ENCODE measurements at places on chromosomes 5 and 9.

DNA sequence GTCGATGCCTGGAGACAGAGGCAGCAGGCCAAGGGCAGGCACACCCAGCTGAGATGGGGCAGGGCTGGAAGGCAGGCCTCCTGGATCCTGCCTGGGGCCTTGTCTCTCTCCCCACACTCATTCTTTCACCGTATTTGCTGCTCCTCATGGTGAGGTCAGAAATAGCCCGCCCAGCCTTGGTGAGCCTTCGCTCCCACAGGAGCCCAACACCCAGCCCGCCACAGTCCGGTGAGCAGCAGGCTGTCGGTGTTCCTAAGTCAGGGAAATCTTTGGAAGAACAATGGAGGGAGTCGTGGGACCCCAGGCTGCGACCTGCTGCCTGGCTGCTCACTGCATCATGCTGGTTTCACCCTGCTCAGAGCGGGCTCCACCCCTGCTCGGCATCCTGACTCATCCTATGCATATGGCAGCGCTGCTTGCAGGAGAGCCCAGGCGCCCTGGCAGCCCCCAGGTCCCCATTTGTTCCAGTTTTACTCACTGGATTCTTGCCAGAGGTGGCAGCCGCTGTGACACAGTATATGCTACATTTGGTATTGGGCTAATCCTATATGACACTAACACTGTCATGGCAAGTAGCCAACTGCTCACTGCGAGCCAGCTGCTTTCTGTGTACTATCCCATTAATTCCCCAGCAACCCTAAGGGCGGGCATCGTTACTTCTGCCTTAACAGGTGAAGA is 53.2 kb upstream of the NCS1 start:
- DNase-seq = no peak

DNA sequence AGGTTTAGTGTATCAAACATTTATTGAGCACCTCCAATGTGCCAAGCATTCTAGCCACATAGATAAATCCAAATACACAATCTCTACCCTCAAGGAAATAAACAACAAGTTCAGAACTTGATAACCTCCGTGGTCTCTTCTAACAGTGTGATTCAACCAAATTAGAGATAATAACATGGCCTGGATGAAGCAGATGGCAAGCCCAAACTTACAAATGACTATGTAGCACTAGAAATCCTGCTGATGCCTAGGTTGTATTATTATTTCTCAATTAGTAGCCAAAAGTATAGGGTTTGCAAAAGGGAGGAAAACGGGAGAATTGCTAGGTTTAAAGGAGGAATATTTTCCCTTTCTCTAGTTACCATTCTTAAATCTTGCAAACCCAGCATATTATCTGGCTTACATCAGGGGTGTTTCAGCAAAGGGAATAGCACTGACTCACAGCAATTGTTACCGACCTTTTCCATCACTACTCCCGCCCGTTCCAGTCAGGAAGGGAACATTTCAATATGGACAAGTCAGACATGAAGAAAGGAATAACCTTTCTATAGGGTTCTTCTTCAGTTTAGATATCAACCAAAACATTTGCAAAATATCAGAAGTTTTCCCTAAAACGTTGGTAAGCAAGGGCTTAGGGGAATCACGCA is 2.3 kb downstream of the DPYSL3 start:
- no peak for DNase-seq

DNA sequence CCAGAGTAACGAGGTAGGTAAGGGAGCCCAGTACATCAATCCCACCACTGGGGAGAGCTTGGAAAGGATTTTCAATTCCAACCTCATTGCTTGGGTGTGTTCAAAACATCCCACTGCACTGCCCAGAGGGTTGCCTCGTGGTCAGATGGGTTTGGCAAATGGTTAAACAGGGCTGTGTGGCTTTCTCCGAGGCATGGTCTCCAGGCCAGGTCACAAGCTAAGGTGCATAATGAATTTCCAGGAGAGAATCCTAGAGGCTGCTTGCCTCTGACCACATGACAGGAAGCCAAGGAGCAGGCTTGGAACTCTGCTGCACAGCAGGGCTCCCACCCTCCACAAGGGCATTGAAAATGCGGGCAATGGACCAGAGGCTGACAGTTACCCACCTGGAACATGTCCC is 51.6 kb downstream of the DAP start:
- DNase-seq = no peak

DNA sequence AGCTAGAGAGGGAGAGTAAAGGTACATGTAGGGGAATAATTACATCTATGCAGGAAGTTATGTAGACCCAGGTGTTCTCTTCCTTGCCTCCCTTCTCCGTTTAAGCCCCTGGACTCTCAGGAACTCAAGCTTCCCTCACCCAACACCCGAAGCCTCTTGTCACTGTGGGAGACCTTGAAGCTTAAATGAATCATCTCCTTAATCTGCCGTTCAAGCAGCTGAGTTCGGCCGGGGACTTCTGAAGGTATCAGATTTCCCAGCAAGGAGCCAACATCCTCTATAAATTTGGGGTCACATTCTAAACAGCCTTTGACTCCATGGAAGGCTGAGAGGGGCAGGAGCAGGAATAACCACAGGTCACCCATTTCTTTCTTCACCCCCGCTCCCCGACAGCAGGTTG is 412 bp downstream of the IZUMO3 start:
- DNase-seq = no peak
